ENCODE measurements at places on chromosomes 1 and 21.
A peak's percentile ranks its signal among the peaks of the same experiment; 100 is the strongest.

GRCh38 chr1:159854693-159855192, 7.7 kb downstream of the VSIG8 start:
- DNase-seq: peak; percentile 69

DNA sequence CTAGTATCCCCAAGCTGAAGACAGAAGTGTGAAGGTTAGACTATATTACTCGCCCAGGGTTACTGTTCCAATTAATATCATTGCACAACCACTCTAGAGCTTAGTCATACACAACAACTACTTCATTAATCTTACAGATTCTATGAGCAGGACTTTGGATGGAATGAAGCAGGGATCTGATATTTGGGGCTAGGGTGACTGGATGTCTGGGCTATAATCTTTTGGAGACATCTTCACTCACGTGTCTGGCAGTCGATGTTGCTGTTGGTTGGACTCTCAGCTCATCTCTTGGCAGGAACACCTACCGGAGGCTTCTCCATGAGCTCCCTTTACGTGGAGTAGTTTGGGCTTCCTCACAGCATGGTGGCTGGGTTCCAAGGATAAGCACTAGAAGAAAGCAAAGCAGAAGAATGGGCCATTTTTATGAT, 519.2 kb upstream of the B3GALT2 start:
- no peak for DNase-seq

- DNase-seq: no peak
Observed at GRCh38 chr1:211376807-211377470, 50.3 kb downstream of the TRAF5 start.

GRCh38 chr1:19287436-19288185, 959 bp downstream of the AKR7A3 start:
- no peak for DNase-seq

DNA sequence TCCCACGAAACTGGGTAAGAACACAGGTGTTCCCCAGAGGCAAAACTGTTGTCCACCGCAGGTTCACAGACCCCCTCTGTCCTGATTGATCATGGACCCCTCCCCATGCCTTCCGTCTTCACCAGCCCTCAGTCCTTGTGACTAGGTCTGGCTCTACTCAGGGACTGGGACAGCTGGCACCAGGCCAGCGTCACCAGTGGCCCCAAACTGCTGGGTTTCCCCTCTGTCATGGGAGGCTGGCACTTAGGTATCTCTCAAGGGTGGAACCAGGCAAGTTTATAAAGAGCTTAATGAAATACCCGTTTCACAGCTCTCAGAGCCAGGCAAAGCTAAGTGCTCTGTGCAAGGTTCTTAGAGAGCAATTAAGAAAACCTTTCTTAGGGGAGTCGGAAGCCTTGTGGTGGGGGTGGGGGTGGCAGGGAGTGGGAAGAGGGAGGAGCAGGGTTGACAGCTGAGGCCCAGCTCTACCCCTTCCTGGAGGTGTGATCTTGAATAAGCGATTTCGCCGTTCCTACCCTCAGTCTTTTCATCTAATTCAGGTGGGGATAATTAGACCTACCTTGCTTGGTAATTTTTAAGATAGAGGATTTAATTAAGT, 35.0 kb upstream of the IFNLR1 start:
- DNase-seq: no peak

GRCh38 chr1:44515416-44515815, 110.4 kb downstream of the RNF220 start:
- DNase-seq: no peak

- DNase-seq: no peak
Observed at GRCh38 chr1:160346958-160347357, 3.8 kb downstream of the NCSTN start.

DNA sequence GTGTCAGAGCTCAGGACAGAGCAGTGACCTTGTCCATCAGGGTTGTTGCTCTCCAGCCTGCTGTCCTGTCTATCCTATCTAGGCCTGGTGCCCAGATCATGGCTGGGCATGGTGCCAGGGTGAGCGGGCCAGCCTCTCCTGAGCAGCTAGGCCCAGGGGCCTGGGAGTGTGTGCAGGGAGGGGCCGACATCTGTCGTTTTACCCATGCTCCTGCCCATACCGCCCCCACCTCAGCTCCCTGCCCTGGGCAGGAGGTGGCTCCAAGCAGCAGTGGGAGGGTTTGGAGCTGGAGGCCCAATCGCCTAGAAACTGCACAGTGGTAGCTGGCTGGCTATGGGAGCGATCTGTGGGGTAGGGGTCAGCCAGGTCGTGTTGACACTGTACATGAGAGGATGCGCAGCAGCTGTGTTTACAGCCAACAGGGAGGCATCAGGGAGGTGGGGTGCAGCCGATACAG, 6.5 kb downstream of the INSRR start:
- DNase-seq: no peak

DNA sequence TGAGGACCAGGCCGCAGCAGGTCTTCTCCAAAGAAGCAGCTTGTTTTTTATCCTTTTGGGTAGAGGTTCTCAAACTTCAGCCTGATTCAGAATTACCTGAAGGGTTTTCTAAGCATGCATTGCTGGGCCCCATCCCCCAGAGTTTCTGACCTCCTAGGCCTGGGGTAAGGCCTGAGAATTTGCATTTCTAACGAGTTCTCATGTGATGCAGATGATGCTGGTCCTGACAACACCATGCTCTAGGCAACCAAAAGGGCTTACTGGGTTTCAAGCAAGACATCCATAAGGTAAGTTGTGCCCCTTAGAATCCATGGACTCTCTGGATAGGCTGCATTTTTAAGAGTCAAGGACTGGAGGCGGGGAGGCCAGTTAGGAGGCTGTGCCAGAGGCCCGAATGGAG, 295.1 kb downstream of the HHIPL2 start:
- DNase-seq: no peak

DNA sequence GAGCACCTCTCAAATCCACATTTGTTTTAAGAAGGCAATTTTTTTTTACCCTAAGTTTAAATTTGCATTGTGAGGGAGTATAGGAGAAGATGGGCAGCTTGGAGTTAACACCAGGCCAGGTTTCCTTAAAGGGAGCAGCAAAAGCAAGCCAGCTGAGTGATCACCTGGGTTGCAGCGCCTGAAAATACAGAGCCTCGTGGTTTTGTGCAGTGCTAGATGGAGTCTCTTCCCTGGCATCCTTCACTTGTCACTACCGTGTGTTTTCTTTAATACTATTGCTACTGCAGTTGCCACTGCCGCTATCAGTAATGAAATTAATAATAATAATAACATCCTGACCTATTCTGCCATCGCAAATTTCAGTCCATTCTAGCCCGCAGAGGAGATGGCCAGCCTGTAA, 35.2 kb upstream of the VAV3 start:
- DNase-seq: no peak

GRCh38 chr1:151846686-151847237, 6.8 kb downstream of the THEM5 start:
- DNase-seq: no peak

DNA sequence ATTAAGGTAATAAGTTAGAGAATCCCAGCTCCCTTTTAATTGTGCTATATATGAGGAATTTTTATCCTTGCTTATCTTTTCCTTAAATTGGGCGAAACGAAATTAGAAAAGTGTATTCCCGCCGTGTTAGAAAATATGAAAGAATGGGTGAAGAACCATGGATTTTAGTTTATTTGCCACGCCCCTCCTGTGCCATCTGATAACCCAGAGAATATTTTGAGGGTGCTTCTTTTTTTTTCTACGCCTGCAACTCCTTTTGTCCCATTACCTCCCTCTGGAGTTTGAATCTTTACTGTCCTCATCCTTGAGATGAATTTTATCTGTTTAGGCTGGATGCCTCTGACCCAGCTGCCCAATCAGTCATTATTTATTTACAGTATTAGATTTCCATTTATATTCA, 1.6 kb downstream of the TLCD4 start:
- DNase-seq: no peak

- no peak for DNase-seq
Observed at GRCh38 chr1:171217658-171218443, 30.4 kb upstream of the FMO1 start.

DNA sequence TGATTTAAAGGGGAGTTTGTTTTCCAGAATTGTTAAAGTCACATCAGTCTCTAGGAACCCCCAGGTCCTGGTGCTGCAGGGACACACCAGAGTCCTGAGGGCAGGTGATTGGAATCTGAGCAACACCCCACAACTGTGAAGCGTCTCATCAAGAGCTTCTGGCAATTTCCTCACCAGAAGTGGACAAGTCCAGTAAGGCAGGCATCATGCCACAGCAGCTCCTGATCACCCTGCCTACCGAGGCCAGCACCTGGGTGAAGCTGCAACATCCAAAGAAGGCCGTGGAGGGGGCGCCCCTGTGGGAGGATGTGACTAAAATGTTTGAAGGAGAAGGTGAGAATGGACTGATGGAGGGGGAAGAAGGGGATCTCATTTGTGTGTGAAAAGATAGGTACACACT, 2.1 kb downstream of the ZFP69 start:
- no peak for DNase-seq

DNA sequence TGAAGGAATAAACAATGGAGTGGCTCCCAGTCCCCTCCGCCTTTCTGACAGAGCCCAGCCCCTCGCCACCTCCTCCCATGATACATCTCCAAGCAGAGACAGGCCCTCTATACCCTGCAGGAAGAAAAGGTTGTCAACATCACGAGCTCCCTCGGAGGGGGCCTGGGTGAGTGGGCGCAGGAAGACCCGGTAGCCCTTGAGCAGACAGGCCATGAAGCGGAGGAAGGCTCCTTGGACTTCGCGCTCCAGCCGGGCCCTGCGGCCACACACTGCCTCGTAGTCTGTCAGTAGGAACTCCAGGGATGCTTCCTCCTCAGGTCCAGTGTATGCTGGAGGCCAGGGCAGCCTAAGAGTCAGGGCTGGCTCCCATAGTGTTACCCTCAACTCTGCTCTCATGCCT, 7.0 kb downstream of the DENND4B start:
- DNase-seq: no peak

DNA sequence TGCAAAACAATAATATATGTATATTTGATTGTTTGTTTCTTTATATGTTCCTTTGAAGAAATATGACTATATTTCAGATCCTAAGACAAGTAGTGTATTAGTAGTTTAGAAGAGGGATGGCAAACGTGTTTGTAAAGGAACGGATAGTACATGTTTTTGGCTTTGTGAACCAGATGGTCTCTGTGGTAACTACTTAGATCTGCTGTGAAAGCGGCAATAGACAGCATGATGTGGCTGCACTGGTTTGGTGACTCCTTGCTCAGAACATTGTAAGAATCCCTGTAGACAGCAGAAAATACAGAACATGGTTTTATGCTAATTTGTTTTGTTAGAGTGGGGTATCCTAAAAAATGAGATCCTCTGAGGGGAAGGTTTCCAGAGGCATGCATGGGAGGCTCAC, 3.1 kb downstream of the ACADM start:
- DNase-seq: no peak

DNA sequence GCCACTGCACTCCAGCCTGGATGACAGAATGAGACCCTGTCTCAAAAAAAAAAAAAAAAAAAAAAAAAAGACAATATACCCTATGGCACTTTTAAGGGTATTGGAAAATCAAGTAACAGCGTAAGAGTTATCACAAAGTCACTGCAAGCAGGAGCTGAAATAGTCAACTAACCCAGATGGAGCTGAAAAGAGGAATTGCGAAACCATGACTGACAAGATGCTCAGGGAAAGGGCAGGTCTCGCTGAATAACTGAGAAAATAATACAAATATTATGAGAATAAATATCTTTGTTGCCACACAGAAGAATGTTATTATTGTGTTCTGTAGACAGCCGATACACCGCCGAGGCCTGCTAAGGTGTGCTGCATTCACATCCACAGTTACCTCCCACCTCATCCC, 17.8 kb downstream of the HLCS start:
- no peak for DNase-seq

DNA sequence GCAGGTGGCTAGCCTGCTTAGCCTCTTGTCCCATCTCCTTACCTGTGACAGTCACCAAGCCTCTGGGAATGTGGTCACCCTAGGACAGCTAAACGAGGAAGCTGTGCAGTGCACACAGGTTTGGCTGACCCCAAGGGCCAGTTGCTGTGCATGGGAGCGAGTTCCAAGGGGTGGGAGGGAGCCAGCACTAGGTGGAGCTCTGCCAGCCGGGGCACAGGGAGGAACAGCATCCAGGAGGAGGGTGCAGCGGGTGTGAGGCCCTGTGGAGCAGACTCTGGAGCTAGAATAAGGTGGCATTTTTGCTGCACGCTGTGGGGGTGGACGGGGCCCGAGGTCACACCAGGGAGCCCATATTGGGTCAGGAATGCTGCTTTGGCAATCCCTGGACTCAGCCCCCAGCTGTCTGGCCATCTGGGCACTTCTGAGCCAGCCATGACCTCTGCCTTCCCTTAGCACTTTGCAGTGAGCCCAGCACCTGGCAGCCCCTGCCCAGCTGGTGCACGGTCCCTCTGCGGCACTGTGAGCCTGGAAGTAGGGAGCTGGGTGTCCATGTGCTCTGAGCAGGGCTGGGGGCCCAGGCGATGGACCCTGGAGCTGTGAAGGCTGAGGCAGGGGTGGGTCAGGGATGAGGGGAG, 8.7 kb downstream of the PDXK start:
- no peak for DNase-seq

GRCh38 chr1:40047769-40048168, 7.2 kb downstream of the CAP1 start:
- no peak for DNase-seq

DNA sequence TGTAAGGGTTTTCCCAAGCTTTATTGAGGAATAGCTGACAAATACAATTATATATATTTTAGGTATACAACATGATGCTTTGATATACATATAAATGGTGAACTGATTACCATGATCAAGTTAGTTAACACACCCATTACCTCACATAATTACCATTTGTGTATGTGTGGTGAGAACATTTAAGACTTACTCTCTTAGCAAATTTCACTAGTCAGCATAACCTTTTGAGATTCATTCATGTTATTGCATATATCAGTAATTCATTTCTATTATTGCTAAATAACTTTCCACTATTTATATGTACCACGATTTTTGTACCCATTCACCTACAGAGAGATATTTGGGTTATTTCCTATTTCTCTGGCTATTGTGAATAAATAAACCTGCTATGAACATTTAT, 16.2 kb upstream of the TP53BP2 start:
- DNase-seq: no peak

- DNase-seq: no peak
Observed at GRCh38 chr1:204287466-204287891, 72.2 kb downstream of the PLEKHA6 start.

- no peak for DNase-seq
Observed at GRCh38 chr1:202291961-202292712, 49.6 kb downstream of the UBE2T start.
